Right kidney (tissue), 9 donors: ENCODE measurements at places on chromosomes 2 and 18.

DNA sequence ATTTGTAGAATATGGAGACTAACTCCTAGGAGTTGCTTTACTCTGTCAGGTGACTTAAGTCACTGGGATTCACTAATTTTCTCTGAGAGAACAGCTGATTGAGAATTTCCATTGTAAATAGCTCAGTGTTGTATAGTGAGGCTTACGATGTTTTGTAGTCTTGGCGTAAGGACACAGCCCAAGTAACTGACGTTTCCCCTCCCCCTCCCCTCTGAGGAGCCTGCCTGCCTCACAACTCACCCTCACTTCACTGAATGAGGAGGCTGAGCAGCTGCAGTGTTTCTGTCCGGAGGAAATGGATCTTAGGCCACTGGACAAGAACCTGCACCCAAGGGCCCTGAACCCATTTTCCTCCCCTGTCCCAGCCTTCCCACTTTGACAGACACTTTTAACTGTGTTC lies 264.6 kb downstream of the PHLPP1 start:
- DNase-seq = no peak

DNA sequence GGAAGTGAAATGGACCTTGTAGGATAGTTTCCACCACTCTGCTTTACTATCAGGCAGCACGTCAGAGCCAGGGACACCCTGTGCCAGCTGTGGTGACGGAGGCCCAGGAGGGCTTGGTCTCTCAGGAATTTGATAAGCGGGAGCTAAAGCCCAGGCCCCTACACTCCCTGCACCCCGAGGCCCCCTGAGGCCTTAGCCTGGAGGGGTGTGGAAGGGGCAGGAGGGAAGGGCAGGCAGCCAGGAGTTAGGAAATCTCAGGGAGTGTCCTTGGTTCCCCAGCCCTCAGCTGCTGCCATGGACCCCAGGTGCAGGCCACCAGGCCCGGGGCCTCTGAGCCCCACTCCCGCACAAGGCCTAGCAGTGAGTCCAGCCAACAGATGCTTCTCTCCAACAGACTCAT lies 38.2 kb downstream of the PDIA6 start:
- no peak for DNase-seq

GRCh38 chr2:164014068-164014731 lies 278.4 kb upstream of the FIGN start:
- DNase-seq = peak; percentile 21

- no peak for DNase-seq
Measured at GRCh38 chr2:71462056-71462605, 8.8 kb downstream of the DYSF start.

- DNase-seq = no peak
Measured at GRCh38 chr2:162258686-162259085, 15.4 kb upstream of the FAP start.

GRCh38 chr2:111912547-111912946 lies 14.1 kb downstream of the MERTK start:
- no peak for DNase-seq

- DNase-seq = no peak
Measured at GRCh38 chr2:157264099-157264498, 6.6 kb downstream of the GALNT5 start.

- no peak for DNase-seq
Measured at GRCh38 chr18:39911716-39912115, 2043.3 kb upstream of the PIK3C3 start.

- no peak for DNase-seq
Measured at GRCh38 chr2:217942731-217943335, 60.0 kb downstream of the TNS1 start.

GRCh38 chr2:58235984-58236383 lies 5.1 kb downstream of the FANCL start:
- DNase-seq = no peak

GRCh38 chr2:230874456-230874855 lies 9.7 kb downstream of the ITM2C start:
- no peak for DNase-seq
